Glutamatergic neuron (in vitro differentiated cells): ENCODE measurements at places on chromosomes 5 and 9. TPM values are rescaled to one million over a fixed set of nuclear protein-coding genes. Genes with fewer than 3 reads are reported as not detected.

The PLCXD3 gene
- total RNA-seq, result 0.93 TPM

- H3K27me3 ChIP-seq, result peaks cover 30% of the 10 kb centered on the region
- H3K4me3 ChIP-seq, result no peak overlapping the region
- peaks cover 17% of the 10 kb centered on the region for H3K4me1 ChIP-seq
- no peak for DNase-seq
- no peak overlapping the region for H3K27ac ChIP-seq
- H3K36me3 ChIP-seq, result no peaks in the 10 kb centered on the region
These were observed 179.0 kb downstream of the C9orf50 start for GRCh38 chr9:129441852-129442251.

GRCh38 chr5:158701007-158701391 lies 398.7 kb downstream of the EBF1 start:
- H3K27me3 ChIP-seq, result peaks cover 16% of the 10 kb centered on the region
- DNase-seq, result no peak
- H3K4me1 ChIP-seq, result peaks cover 43% of the 10 kb centered on the region
- no peak overlapping the region for H3K27ac ChIP-seq

DNA sequence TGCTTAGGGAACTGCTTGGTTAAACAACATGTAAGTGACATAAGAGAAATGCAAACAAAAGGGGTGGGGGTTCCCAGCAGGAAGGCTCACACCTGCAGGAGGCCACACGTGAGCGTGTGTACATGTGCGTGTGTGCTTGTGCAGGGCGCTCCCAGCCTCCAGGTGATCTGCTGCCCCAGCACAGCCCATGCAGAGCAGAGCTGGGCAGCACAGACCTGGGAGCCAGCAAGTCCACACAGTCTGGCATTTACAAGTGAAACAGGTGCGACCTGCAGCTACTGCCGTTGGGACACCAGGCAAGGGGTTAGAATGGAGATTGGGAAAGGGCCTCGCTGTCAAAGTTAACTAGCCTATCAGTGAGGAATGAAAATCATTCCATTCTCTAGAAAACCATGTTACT lies 41.8 kb downstream of the GRAMD2B start:
- H3K4me1 ChIP-seq, result no peaks in the 10 kb centered on the region
- no peak for DNase-seq

- no peaks in the 10 kb centered on the region for H3K27me3 ChIP-seq
- no peak overlapping the region for H3K27ac ChIP-seq
- DNase-seq, result no peak
These were observed 45.2 kb downstream of the RNF180 start for GRCh38 chr5:64210866-64211265.

GRCh38 chr9:124805186-124805585 lies 28.3 kb downstream of the OLFML2A start:
- DNase-seq, result no peak
- H3K4me1 ChIP-seq, result no peaks in the 10 kb centered on the region
- H3K27ac ChIP-seq, result no peak overlapping the region
- peaks cover 6% of the 10 kb centered on the region for H3K27me3 ChIP-seq
- H3K4me3 ChIP-seq, result no peak overlapping the region
